Activated naive CD4-positive, alpha-beta T cell treated with Interleukin-2 at 50 U/mL for 16 hours (primary cell): ENCODE measurements at places on chromosomes 12 and 14.

DNA sequence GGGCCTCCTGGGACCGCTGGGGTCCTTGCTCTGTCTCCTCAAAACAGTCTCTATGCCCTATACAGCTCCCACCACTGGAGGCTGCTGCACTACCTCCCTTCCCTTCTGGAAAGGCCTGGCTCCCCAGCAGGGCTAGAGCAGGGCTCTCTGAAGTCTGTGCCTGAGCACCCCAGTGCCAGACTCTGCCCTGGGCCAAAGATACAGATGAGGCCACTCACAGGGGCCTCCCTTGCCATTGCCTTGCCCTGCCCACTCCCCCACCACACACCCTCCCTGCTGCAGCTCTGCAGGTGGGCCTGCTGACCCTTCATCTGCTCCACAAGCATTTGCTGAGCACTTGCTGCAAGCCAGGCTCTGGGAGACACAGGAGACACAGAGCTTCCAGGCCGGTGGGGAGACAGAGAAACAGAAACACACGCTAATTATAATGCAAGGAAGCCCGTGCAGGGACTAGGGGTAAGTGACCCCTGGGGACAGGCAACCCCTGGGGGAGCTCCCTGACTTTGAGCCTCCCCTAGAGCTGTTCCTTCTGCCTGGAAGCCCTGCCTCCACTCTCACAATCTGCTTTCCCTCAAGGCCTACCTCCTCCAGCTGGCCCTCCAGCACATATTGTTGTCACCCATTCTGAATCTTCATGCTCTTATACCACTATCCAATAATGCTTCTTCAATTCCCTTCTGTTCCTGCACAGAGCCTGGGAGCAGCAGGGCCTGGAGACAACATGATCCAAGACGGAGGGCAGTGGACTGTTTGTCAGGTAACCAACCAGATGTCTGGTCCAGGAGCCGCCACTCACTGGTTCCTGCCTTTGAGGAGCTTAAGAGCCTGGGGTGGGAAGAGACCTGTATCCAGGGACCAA lies 32.6 kb upstream of the PNMA1 start:
- DNase-seq, result no peak

DNA sequence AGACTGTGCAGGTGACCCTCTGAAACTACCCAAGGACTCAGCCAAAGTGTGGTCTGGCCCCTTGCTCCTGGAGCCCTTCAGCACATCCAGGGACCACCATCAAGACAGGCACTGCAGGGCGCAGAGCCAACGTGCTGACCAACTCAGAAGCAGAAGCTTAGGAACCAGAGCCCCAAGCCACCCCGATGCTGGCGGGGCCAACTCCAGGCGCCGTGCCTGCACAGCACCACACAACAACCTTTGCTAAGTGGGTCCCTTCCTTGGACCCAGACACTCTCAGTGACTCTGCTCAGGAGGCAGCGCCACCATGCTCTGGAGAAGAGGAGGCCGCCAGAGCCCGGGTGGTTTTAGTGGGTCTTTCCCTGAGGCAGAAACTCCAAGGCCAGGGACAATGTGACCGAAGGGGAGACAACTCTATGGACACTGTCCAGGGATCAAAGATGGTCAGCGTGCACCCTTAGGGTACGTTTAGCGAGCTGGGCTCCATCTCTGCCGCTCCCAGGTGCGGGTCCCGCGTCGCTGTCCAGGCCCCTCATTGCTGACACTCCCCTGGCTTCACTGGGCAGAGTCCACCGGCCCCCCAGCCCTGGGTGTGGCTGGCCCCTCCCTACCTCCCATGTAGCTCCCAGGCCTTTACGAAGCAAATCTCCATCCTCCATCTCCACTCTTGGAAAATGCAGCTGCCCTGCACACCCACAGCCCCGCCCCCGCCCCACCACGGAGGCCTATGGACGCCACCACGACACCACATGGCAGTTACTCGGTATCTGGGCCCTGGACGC lies 16.1 kb downstream of the CHGA start:
- no peak for DNase-seq

GRCh38 chr14:67505254-67505653 lies 16.7 kb upstream of the TMEM229B start:
- DNase-seq, result no peak

DNA sequence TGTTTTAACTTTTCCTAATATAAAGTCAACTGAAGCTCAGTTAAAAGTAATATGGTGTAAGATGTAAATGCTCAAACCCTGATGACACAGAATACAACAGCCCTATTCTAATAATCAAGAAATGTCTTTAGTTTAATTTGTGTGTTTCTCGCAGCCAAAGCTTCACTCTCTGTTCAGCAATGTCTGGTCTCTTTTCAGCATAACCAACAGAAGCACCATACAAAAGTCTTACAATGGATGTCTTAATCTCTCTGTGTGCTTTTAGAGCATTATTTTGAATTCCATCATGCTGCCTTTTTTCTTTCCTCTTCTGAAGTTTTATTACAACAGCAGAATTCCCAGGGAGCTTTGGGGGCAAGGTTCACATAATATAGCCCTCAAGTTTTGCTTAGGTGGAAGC lies 210.2 kb upstream of the NPAS3 start:
- no peak for DNase-seq

DNA sequence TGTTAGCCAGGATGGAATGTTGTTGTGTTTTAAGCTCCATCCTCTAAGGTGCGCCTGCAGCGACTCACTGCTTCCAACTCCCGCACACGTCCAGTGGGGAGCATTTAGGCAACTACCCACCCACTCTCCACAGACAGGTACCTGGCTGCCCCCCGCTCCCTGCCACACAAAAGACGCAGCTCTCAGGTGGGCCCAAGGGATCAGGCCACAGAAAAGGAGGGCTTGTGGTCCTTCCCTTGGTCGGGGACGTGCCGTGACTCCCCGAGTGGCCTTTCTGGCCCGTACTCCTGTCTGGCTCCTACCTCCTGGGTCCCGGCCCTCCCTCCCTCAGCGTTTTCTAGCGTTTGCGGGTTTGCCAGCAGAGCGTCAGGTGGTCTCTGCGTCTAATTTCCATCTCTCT lies 16.2 kb downstream of the TEDC1 start:
- DNase-seq, result no peak

- DNase-seq, result no peak
Measured at GRCh38 chr14:74400919-74401503, 25.0 kb downstream of the SYNDIG1L start.

GRCh38 chr14:23544511-23545447 lies 6.8 kb downstream of the ZFHX2 start:
- DNase-seq, result no peak

DNA sequence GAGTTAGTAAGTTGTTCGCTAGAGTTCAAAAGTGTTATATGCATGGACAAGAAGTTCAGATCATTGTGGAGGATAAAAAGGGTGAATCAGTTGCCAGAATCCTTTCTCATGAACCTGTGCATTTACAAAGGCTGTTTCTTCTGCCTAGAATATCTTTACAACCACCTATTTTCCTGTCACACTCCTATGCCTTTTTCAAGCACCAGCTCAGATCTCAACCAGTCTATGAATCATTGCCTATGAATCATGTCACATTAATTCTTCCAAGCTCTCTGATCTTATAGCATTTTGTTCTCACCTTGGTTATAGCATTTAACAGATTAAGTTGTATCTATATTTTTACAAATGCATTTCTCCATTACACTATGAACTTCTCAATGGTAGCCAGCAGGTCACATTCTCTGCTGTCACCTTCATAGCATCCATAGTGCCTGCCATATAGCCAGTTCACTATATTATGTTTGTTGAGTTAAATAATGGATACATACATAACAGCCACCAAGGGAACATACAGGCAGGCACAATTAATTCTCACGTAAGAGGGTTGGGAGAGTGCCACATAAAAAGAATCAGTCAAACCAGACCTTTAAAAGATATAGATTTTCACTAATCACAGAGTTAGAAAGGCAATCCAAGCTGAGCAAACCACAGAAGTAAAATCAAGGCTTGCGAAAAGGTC lies 573.0 kb downstream of the FOXG1 start:
- DNase-seq, result no peak
